ENCODE measurements at places on chromosomes 6 and 20.

DNA sequence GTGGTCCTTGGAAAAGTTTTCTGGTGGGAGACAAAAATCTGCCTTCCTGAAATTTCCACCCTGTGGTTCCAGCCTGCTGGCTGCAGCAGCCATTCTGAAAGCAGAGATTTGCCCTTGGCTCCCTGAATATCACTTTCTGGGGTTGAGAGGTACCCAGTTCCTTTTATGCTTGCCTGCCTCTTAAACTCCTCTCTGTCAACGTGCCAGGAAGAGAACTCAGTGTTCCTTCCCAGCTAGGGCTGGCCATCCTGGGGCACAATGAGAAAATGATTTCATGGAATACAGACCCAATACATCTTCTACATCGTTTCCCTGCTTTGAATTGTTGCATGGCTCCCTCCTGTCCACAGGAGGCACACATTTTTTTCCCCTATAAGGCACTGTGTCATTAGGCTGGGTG lies 1.6 kb upstream of the DSN1 start:
- DNase-seq = no peak

DNA sequence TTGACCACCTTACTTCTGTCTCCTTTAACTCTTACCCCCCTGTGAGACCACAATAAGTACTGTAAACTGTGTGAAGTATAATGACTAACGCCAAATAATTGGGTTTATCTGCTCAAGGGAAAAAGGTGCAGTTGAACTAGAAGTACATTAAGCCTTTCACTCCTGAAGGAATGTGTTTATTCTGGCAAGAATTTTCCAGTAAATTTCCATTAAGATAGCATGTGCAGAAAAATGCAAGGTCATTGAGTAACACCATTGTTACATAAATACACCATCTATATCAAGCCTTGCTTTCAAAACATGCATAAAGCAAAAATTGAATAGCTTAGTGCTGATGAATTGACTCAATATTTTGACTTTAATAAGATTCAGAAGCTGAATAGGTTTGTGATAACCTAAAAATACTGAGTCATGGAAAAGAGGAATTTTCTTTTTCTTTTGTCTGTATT lies 65.4 kb downstream of the ARHGAP18 start:
- DNase-seq = no peak

GRCh38 chr6:113671421-113671820 lies 185.7 kb upstream of the MARCKS start:
- no peak for DNase-seq

- DNase-seq = no peak
Measured at GRCh38 chr6:119966484-119966883, 616.9 kb upstream of the MAN1A1 start.

DNA sequence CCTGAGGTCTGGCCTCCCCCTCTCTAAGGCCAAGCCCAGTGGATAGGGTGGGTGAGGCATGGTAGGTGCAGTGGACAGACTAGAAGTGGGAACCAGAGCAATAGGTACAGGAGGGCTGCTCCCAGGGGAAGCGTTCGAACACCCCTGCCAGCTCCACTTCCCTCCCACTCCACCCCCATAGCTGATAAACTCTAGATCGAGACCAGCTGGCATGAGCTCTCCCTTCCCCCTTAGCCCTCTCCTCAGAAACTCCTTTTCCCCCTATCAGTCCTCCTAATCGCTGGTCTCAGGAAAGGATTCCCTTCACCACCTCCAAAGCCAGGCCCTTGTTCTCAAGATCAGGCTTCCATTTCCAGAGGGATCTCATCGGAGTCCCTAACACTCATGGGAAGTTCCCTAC lies 6.0 kb upstream of the FAM83C start:
- DNase-seq = no peak

All from H54 (cell line).